Stimulated activated CD8-positive, alpha-beta memory T cell treated with anti-CD3 and anti-CD28 coated beads, Interleukin-2, amount 100 ng/mL, for 1 hour (primary cell): ENCODE measurements at places on chromosomes 12 and 14.
A peak's percentile ranks its signal among the peaks of the same experiment; 100 is the strongest.

DNA sequence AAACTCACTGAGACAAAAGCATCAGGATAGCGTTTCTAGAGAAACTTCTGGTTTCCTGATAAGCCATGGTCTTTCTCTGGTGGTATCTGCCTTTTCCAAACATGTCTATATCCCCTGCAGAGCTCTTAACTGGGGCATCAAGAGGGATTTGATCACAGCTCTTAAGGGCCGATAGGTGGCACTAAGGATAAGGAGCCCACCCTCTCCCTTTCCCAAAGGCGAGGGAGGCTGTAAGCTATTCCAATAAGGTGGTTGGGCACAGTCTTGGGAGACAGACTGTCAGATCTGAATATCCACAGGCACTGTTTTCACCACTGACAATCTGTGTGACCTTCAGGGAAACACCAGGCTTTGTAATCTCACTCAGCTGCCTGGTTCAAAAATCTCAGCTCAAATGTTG, 206.0 kb downstream of the ADGRD1 start:
- DNase-seq: no peak

DNA sequence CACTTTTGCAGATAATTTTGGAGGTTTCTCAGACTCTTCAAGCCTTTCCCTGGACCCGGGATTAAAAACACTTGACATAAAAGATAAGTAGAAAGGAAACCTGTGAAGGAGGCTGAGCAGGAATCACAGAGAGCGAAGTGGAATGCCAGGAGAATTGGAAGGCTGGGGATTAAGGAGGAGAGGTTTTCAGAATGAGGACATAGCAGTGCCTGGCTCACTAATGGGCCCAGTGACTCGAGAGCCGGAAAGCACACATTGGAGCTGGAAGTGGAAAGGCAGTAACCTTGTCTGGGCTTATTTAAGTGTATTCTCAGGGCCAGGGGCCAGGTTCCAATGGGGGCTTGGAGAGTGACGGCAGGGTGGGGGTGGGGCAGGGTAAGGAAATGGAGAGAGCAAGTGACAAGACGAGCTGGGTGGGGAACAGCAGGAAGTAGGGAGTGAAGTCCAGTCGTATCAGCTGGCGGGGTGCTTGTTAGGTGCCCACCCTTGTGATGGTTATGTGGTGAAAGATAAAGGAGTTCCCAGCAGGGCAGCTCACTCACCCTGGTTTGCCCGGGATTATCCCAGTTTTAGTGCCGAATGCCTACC, 13.1 kb downstream of the EVL start:
- DNase-seq: no peak

DNA sequence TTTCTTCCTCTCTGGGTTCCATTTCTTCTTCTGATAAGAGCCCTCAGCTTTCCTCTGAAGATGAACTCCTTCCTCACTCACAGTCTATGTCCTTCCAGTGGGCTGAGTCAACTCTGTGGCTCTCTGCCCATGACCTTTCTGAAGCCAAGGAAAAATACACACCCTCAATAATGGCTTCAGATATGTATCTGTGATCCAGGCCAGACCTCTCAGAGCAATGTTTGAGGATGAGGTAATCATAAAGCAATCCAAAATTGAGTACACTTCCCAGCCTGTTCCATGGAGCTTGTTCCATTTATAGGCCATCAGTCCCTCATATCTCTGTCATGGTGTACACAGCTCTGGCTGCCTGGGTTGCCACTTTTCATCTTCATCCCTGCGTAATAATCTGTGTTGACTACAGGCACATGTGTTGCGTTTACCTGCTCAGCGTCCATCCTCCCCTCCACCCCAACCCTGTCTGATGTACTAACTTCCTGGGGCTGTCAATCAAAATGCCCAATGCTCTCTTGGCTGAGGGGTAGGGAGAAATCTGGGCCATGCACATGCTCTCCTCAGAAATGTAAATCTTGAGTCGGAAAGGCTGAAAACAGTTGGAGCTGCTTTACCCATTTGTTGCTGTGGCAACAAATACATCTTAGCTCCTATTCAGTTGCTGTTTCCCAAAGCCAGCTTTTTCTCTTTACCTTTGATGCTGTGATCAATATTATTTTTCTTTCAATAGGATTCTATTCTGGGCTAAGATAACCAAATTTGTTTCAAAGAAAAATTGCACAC, 377.8 kb upstream of the TMEM132C start:
- DNase-seq: no peak

GRCh38 chr14:51095854-51096823, 1.2 kb upstream of the TRIM9 start:
- no peak for DNase-seq

DNA sequence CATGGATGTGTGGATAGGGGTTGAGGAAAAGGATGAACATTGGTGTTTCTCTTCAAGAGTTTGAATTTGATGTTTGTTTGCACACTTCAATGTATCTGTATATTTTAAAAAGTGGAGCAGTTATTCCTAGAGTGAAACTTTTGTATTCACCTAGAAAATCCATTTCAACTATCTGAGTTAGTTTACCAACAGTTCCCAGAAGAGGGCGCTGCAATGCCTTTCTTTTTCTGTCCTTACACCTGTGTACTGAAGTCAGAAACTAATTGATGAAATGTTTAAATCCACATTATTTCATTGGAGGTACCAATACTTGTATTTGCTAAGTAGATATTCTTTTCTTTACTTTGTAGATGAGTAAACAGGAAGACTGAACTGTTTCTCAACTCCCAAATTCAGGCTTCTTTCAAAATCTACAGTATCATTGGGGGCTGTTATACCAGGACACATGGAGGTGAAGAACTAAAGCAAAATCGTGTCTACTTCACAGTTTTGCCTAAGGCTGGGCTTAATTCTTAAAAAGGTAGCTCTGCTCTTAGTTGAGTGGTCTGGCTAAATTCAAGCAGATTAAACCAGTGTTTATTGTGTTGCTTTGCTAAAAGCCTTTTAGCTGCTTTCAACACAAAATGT, 26.6 kb upstream of the KLRB1 start:
- peak; percentile 62 for DNase-seq

DNA sequence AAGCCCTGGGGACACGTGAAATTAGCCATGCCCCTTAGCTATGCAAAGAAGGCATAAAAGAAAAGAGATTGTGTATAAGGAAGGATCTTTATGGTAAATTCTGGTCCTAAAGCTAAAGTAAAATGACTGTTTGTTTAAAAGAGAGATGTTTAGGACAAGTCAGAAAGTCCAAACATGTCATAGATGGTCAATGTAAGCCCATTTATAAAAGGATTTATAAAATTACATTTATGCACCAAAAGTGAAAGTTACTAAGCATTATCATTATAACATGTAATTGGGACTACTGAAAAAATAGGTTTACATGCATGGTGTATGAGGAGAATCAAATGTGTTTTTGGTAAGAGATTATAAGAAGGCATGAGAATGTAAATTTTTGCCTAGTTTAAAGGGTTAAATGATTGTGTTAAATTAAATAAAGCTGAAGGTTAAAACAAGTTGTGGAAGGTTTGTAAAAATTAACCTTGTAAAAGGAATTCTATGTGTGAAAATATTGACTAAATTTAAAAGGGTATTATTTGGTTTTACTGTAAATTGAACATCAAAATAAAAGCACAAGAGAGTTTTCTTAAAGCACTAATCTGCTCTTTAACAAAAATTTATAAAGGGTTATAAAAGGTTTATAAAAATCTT, 50.4 kb upstream of the TSPAN8 start:
- no peak for DNase-seq

DNA sequence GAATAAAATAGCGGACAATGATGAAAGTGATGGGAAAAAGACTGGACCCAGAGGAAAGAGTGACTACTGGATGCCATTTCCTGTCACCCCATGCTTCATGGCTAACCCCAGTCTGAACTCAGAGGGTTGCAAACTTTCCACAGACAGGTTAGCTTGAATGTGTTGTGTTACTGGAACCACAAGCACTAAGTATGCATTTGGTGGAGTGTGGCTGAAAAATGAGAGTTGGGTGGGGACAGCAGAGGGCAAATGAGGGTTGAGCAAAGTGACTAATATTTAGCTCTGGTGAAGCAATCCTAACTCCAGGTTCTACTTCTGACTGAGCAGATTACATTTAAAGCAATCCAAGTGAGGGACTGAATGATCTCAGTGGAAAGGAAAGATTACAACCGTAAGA, 1.6 kb downstream of the SLC16A7 start:
- DNase-seq: peak; percentile 35

DNA sequence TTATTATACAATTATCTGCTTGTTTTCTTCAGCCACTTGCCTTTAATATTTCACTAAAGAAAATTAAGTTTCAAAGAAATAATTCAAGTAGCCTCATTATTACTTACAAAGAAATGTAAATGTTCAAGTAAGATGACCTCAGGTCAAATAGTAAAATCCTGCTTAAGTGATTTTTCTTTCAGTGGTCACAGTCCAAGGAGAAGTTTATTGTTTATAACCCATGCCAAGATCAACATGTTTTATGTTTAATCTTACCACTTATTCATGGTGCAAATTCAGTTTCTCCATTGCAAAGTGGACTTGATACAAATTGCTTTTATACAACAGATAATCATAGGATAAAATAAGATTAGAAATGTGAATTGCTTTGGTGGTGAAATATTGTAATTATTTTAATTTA, 370.2 kb upstream of the FLRT2 start:
- no peak for DNase-seq

DNA sequence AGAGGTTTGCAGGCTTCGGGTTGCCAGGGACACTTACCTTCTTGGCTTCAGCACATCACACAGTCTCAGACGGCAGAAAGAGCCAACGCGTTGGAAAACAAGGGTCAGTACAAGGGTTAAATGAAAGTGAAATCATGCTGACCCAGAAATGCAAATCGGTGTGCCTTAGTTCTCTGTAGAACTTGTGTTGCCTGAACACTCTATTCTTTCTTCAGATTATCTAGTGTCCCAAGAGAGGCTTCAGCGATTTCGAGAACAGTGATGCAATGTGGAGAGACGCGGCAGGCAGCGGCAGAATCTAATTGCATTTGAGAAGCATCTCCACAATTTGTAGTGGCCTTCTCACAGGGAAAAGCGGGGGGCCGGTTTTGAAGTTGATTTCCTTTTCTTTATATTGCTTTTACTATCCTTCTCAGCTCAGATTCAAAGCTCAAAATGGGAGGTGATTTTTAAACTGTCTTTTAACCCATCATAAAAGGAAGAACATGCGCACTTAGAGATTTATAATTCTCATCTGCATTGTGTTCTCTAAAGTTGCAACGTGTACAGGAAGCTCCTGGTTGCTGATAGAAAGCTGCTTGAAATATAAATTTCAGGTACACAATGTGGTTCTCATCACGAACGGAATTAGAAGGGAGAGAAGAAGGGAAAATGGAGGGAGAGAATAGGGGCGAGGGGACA, 67.8 kb upstream of the EGLN3 start:
- no peak for DNase-seq

DNA sequence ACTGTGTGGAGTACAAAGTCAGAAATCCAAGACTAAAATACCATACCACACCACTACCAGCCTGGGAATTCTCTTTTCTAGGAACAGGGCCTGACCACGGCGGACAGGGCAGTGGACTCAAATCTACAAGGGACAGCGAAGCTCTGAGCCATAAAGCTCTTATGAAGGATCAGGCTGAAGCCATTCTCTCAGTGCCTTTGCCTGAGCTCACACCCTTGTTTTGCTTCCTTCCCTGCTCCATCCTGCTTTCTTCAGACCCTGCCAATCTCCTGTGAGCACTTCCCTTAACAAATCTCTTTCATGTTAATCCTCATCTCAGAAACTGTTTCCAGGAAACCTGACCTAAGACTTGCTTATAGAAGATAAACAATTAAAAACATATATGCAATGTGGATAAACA, 398.5 kb downstream of the MDGA2 start:
- no peak for DNase-seq

GRCh38 chr12:50614167-50614759, 109.5 kb downstream of the DIP2B start:
- no peak for DNase-seq

DNA sequence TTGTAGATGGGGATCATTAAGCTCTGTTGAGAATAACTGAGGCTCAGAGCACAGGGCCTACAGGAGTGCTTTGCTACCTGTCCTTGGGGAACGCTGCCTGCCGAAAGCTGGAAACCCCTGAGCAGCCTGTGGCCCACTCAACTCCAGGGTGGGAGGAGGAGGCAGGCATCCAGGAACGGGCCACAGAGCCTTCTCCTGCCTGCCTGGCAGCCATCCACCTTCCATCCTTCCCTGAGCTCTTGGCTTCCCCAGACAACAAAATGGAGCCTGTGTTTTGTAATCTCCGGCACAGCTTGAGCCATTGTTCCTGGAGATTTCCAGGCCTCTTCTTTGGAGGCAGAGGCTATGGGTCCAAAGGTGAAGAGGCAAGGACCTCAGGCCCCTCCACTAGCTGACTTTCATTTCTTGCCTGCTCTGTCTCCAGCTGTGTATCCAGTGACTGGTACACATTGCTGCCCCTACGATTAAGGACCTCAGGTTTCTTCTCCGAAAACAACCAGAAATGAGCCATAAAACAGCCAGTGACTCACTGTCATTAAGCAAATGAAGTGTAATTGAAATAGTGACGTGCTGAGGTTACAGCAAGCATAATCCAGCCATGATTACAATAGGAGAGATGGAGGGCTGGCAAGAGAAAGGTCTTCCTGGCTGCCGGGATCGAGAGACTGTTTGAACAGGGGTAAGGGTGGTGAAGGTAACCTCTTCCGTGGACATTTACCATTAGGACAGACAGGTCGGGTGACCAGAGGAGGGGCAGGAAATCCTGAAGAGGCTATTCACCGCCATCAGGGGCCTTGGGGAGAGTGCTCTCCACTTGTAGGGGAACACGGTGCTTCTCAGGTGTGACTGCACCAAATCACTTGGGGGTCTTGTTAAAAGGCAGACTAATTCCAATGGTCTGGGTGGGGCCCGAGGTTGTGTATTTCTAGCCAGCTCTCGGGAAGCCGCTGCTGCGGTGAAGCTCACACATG, 56.3 kb upstream of the KCNA5 start:
- DNase-seq: no peak

- DNase-seq: no peak
Observed at GRCh38 chr12:116919706-116920485, 9.1 kb downstream of the FBXW8 start.

DNA sequence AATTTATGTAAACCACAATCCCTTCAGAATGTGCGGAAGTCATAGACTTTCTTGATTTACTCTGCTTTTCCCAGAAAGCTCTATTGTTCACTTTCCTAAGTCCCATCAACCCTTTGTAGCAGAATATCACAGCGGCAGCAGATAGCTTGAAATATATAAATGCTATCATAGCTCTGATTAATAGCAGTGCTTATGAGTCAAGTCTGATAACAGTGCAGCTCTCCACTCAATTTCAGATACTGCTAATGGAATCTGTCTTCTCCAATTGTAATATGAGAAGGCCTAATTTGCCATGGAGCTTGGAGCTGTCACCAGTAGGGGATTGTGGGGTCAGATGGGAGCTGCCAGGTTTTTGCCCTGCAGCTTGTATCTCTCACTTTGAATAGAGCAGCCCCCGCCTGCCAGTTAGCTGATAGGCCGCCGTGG, 10.9 kb downstream of the TMEM260 start:
- DNase-seq: no peak

- no peak for DNase-seq
Observed at GRCh38 chr14:103155010-103155409, 31.7 kb downstream of the TNFAIP2 start.
